Central memory CD8-positive, alpha-beta T cell (primary cell): ENCODE measurements at places on chromosomes 2 and 18.

GRCh38 chr18:71238974-71239624, 950.3 kb downstream of the SOCS6 start:
- DNase-seq = no peak

GRCh38 chr2:72851333-72851732, 25.5 kb upstream of the EXOC6B start:
- no peak for DNase-seq

- no peak for DNase-seq
These were observed 143.4 kb downstream of the EML6 start for GRCh38 chr2:54866868-54867267.

- no peak for DNase-seq
These were observed 81.4 kb downstream of the CABYR start for GRCh38 chr18:24220318-24220688.

GRCh38 chr2:237459226-237459625, 27.8 kb upstream of the MLPH start:
- DNase-seq = no peak

DNA sequence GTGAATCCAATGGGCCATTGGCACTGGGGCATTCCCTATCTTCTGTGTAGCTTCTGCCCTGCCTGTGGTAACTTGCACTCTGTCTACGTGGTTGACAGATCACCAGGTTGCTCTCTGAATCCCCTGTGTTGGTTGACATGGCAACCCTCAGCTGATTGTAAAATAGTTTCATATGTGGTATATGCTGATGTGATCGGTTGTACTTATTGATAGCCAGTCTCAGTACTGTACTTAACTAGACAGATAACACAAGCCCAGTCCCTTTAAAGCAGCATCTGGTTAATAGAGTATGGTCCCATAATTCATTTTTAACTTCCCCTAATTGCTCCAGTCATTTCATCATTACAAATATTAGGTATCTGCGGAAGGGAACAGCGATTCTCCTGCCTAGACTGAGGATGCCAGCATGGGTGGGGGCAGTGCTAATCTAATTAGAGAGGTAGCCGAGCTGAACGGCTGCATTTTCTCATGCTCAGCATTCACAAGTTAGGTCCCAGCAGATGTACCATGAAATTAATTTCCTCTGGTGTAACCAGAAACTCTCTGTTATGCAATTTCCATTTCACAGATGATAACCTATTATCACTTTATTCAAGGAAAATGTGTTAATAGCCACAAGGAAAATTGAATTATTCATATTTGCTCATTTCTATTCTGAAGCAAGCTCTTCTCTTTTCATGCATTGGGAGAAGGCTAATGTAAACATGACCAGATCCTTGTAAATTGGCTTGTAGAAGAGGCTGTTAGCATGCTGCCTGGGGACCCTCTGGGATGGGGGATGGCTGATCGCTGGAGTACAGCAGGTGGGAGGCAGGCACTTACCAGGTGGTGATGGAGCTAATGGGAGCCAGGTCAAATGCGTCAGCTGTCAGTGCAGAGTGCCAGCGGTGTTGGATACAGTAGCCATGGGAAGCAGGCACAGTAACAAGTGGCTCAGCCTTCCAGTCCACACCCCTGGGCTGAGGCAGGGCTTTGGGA, 608.3 kb downstream of the GALR1 start:
- no peak for DNase-seq

DNA sequence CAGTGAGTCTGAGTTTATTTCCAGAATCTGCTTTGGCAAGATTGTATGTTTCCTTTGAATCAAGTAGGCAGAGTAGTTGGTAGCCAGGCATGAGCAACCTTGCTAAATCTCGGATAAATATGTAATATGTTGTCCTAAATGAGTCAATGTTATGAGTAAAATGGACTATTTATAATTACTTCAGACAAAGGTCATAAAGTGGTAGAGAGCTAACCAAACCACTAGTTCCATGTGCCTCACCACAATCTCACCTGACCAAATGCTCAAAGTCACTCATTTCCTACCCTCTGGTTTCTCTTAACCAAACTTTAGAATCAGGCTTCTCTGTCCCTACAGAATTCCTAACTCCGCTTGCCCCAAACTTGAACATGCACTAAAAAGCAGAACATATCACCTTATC, 261.2 kb upstream of the FSIP2 start:
- DNase-seq = no peak

GRCh38 chr2:80926168-80926567, 621.6 kb upstream of the LRRTM1 start:
- DNase-seq = no peak

DNA sequence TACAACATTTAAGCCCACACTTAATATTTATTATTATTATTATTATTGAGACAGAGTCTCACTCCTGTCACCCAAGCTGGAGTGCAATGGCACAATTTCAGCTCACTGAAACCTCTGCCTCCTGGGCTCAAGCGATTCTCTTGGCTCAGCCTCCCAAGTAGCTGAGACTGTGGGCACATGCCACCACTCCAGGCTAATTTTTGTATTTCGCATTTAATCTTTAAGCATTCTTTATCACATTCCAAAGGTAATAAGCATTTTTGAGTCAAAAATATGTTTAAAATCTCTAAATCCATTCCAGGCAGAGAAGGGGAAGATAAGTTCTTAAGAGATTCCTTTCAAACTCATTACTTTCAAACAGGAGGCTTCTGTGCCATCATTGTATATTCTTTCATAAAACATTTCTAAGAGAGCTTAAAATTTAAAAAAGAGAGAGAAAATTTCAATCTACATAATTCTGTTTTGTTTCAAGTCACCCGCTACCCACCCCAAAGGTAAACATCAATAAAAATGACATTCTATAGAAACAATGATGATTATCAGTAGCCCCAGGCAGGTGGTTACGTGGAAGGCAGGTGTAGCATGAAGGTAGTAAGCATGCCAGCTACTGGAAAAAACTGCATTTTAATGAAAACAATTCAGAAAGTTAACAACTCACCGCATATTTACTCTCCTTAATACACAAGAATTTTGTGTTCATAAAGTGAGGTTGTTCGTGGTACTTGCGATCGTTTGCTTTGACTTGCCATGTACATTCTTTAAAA, 84.4 kb upstream of the NARS1 start:
- DNase-seq = no peak

- DNase-seq = no peak
These were observed 572.6 kb downstream of the TRIB2 start for GRCh38 chr2:13289310-13289709.

DNA sequence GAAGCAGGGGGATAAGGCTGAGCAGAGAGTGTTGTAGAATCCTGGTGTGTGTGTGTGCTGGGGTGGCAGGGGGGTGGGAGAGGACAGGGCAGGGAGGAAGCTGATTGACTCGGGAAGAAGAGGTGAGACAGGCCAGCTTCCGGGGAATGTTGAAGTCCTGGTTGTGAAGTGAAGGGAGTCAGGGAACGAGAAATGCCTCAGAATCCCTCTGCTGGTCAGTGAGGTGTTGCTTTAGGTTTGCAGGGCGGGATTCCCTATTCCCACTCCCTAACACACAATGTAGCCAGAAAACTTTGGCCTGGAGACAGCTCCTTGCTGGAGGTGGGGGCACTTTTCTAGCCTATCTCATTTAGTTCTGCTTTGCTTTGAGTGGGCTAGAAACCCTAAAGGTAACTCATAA, 265.1 kb downstream of the HAUS1 start:
- DNase-seq = no peak

GRCh38 chr2:111071600-111072171, 49.0 kb upstream of the BCL2L11 start:
- no peak for DNase-seq

- no peak for DNase-seq
These were observed 599.1 kb downstream of the SLC4A3 start for GRCh38 chr2:220226546-220226945.

DNA sequence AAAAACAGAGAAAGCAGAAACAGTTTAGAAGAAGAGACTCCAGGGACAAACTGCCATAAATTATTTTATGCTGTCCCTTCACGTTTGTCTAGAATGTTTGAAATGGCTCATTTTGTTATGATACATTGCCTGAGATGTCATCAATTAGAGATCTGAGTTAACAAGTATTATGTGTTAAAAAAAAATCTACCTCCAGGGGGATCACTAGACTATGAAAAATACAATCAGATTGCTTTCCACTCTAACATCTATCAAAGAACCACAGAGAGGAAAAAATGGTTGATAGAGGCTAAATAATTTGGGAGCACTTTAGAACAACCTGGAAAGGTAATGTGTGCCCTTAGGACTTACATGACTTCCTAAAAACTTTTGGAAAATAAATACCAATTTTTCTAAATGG, 103.8 kb upstream of the CCDC150 start:
- no peak for DNase-seq

DNA sequence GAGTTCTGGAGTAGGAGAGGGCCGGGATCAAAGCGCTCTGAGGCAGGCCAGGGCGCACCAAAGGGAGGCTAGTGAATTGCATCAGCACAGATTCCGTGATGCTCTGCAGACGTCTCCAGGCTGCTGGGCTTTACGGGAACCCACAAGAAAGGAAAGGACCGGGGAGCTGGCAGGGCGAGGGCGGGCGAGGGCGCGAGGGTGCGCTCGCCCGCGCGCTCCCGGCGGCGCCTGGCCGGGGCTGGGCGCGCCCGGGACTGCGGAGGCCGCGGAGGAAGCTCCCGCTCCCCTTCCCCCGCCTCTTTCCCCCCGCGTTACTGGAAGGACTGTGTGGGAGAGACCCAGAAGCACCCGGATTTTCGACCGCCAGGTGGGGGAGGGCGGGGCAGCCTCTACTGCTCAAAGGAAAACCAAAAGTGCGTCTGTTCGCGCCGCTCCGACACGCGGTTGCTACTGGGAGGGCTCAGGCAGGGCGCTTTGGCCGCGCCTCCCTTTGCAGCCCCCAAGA, 2.4 kb upstream of the FOSL2 start:
- peak; percentile 81 for DNase-seq

DNA sequence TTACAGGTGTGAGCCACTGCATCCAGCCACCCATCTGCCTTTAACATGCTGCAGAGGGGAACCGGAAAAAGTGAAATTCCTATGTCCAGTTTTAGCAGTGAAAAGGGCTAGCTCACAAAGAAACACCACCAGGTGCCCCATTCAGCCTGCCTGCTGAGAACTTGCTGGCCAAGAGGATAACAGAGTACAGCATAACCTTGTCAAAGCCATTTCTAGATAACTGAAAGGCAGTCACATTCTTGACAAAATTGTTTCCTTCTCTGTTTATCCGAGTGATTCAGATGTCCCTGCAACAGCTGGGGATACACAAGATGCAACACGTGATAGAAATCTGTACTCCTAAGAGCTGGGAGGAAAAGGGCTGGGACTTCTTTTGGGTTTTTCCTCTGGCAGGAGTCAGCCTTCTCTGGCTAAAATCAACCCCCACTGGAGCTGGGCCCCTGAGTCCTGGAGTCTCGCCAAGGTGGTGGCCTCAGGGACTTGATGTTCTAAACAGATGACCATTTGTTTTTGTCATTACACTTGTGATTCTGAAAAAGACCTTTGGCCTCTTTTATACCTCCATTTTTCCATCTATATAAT, 505.4 kb downstream of the BCL11A start:
- DNase-seq = no peak

GRCh38 chr2:15092691-15093090, 460.2 kb downstream of the LRATD1 start:
- DNase-seq = no peak

GRCh38 chr2:60520151-60520876, 33.1 kb downstream of the BCL11A start:
- no peak for DNase-seq

GRCh38 chr2:55357927-55358326, 61.7 kb downstream of the CCDC88A start:
- no peak for DNase-seq

GRCh38 chr2:238928520-238929241, 80.8 kb downstream of the TWIST2 start:
- no peak for DNase-seq

- DNase-seq = no peak
These were observed 106.8 kb upstream of the SERPINE2 start for GRCh38 chr2:224145751-224146355.

DNA sequence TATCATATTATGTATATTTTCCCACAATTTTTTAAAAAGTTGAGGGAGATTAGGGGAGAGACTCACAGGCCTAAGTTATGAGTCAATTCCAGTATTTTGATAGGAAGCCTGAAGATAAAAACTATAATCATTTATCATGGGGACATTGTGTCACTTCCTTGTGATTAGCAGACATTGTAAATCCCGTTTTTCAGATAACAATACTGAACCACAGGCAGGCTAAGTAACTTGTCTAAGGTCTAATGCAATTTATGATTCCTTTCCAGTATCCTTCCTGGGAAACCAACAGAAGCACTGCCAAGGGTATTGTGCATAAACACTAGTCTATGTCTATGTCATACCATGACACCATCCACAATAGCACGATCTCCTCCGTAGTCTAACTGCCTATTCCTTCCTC, 235.2 kb upstream of the PIK3C3 start:
- DNase-seq = no peak

GRCh38 chr2:101688261-101688660, 9.2 kb upstream of the MAP4K4 start:
- no peak for DNase-seq
